ENCODE measurements at places on chromosomes 1 and 21.
A peak's percentile ranks its signal among the peaks of the same experiment; 100 is the strongest.

- DNase-seq, result no peak
Observed at GRCh38 chr1:23899070-23899469, 14.1 kb downstream of the CNR2 start.

- no peak for DNase-seq
Observed at GRCh38 chr21:36080386-36080785, 10.6 kb downstream of the CBR1 start.

DNA sequence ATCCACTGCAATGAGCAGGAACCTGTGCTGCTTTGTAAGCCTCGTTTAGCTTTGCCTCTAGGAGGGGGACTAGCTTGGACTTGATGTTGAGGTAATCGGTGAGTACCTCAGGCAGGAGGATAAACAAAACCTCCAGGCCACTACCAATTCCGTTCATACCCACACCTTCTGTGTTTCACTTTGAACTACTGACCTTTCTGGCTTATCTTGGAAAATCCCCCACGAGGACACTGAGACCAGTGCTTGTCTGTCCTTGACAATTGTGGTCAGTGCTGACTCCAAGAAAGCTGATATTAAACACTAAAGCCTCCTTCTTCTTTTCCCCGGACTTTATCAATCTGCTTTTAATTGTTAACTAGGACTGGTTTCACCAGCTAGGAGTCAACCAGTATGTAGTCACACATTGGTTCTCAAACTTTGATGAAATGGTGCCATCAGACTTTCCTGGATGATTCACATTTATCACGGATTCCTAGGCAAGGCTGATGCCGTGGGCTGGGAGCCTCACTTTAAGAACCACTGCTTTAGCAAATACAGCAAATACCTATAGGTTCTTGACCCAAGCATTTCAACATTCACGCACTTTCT lies 52.7 kb downstream of the TGFB2 start:
- DNase-seq, result peak; percentile 20

- DNase-seq, result no peak
Observed at GRCh38 chr1:66476774-66477173, 57.2 kb upstream of the SGIP1 start.

- DNase-seq, result peak; percentile 35
Observed at GRCh38 chr1:85884372-85885035, 176.3 kb upstream of the ZNHIT6 start.

Data from NCI-H510A treated with DMSO at 0.1 percent for 48 hours (cell line).